ENCODE measurements at places on chromosomes 12 and 14.

DNA sequence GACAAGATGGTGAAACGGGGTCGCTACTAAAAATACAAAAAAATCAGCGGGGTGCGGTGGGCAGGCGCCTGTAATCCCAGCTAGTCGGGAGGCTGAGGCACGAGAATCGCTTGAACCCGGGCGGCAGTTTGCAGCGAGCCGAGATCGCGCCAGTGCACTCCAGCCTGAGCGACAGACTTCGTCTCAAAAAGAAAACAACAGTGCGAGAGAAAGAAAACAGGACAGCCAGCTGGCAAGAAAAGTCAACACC is 633 bp upstream of the RNU4-2 start:
- DNase-seq = no peak

DNA sequence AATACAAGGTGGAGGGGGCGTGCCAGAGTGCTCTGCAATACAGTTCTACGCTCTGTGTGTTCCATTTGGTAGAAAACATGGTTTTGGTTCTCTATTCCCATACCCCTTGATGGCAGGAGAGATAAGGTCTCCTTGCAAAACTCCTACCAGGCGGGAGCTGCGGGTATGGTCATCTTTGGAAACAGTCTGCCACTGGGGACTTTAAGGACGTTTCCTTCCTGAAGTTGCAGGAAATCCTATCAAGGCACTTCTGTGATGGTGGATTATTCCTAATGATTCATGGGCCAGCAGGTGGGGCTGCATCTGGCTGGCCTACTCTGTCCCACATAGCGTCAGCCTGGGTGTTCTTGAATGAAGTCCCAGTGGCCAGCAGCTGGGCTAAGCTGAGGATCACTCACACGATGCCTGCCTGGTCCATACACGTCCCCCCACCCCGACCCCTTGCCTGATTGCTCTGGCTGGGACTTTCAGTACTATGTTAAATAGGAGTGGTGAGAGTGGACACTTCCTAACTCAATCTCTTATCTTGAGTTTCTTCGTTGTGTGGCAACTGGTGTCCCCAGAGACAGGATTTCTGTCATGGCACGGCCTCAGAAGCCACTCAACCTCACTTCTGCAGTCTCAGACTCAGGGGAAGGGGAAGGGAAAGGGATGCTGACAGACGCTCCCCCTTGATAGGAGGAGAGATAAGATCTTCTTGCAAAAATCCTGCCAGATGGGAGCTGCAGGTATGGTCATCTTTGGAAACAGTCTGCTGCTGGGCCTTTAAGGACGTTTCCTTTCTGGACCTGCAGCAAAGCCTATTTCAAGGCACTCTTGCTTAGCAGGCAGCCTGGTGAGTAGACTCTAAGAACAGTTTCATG is 61.0 kb upstream of the FKBP4 start:
- no peak for DNase-seq

GRCh38 chr14:99267837-99268781 is 3.9 kb downstream of the BCL11B start:
- no peak for DNase-seq

- no peak for DNase-seq
Measured at GRCh38 chr12:11716794-11717518, 67.5 kb downstream of the ETV6 start.

GRCh38 chr12:95607642-95608041 is 56.4 kb upstream of the USP44 start:
- peak; percentile 71 for DNase-seq

DNA sequence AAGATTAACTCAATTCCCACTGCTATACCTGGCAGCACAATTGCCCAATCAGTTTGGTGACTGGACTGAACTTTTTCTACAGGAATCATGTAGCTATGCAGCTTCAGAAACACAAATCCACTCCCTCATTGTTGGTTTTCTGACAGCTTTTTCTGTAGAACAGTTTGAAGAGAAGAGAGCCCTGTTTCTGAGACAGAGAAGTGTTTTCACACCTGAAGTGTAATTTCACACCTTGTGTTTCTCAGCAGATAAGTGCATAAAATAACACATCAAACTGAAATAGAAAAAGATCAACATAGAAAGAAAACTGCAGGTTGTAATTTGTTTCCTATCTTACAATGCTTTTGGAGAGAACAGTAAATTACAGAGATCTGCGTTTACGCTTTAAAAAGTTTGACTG is 335.6 kb downstream of the SNAPC1 start:
- DNase-seq = no peak

GRCh38 chr12:104604070-104604994 is 147.6 kb downstream of the CHST11 start:
- DNase-seq = no peak

- no peak for DNase-seq
Measured at GRCh38 chr14:20751963-20752562, 6.4 kb downstream of the EDDM3A start.

GRCh38 chr14:99755629-99756603 is 37.3 kb upstream of the EML1 start:
- DNase-seq = peak; percentile 73

DNA sequence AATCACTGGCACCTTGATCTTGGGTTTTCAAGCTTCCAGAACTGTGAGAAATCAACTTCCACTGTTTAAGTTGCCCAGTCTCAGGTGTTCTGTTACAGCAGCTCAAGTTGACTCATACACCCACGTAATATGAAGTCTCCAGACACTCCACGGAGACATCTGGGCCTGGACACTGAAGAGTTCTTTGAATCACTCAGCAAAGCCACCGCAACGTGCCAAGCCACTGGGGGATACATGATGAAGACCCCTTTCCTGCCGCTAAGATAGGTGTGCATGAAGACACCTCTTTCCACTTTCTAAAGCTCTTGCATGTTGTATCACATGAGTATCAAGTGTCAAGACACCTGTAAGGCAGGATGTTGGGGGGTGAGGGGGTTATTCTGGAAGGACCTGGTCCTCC is 311.7 kb upstream of the RTL1 start:
- peak; percentile 2 for DNase-seq

GRCh38 chr12:70427611-70428010 is 61.5 kb downstream of the KCNMB4 start:
- no peak for DNase-seq

GRCh38 chr12:57018906-57019305 is 2.6 kb upstream of the TAC3 start:
- DNase-seq = no peak

DNA sequence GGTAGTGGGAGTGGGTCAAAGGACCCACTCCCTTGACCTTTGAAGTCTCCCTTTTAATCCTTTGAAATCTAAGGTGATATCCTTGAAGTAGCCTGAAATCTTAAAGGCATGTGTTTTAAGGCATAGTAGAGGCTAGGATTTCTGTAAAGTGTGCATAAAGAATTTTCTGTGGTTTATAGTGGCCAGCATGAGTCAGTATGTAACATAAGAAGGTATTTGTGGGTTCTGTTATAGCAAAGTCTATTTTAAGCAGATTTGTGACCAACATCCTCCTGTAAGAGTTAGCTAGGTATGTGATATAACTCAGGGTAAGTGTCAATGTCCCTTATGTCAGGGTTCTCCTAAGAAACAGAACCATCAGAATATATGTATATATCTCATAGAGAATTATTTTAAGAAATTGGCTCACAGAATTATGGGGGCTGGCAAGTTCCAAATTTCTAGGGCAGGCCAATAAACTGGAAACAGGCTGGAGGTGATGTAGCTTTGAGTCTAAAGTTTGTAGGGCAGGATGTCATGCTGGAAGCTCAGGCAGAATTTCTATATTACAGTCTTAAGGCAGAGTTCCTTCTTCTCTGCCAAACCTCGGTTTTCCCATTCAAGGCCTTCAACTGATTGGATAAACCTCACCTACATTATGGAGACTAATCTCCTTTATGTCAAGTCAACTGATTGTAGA is 18.7 kb upstream of the EPYC start:
- no peak for DNase-seq

DNA sequence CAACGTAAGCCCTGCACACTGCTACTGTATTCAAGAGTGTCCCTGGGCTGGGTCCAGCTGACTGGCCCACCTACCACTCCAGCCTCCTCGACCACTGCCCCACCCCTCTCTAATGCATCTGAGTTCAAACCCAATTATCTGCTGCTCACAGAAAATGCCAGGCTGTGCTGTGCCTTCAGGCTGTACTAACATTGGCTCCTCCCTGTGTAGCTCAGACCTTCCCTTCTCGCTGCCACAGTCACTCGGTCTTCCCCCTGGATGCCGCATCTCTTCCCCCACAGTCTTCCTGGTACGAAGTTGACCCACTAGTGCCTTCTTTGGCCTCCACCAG is 12.1 kb downstream of the FICD start:
- no peak for DNase-seq

DNA sequence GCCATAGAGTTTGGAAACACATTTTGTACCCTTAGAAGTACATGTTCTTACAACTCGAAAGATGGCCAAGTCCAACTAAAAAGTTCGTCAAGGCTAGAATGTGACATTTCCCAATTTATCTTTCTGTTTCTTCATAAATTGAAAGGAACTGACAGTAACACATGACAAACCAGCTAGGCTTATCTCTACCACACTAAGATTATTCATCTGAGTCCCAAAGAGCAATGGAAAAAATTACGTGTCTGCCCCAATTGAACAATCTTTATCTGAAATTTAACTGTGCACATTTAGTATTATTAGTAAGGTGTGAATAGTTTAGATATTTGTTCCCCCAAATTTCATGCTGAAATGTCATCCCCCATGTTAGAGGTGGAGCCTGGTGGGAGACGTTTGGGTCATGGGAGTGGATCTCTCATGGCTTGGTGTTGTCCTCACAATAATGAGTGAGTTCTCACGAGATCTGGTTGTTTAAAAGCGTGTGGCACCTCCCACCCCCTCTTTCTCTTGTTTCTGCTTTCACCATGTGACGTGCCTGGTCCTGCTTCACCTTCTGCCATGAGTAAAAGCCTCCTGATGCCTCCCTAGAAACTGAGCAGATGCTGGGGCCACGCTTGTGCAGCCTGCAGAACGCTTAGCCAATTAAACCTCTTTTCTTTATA is 13.3 kb downstream of the CPM start:
- no peak for DNase-seq

- DNase-seq = no peak
Measured at GRCh38 chr14:34237677-34238076, 224.4 kb downstream of the SPTSSA start.

- no peak for DNase-seq
Measured at GRCh38 chr12:101670007-101670671, 27.3 kb upstream of the CHPT1 start.

GRCh38 chr12:125169870-125170269 is 104.6 kb downstream of the AACS start:
- DNase-seq = no peak
